ENCODE measurements at places on chromosomes 4 and X.

- no peak for DNase-seq
These were observed 997 bp downstream of the NKX1-1 start for GRCh38 chr4:1405254-1405635.

DNA sequence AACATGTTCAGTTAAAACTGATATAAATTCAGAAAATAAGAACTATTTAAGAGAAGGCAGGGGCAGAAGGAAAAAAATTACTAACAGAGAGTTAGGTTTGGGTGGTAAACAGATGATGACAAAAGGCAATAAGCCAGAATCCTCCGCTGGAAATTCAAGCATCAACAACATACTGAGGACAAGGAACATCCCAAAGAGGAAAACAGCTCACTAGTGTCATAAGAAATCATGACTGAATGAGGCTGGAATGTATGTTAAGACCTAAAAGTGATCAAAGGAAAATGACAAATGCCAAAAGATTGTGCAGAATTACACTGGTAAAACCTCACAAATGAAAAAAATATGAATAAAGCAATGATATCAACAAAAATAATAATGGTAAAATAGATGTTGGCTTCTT lies 88.4 kb downstream of the WDFY3 start:
- DNase-seq, result no peak

DNA sequence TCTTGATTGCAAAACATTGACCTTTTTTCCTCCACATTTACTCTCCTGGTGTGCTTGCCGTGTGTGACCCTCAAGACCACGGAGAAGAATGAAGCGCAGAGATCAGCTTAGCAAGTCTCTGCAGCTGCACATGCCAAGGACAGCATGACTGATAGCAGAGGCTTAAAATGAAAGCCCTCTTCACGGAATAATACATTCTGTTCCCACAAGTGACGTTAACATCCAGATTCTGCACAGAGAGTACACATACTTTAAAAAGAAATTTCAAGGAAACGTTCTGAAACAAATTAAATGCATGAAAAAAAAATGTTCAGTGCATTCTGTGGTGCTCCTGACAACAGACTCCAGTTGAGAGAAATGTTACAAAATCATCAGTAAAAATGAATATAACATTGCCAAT lies 60.9 kb downstream of the SLC7A11 start:
- DNase-seq, result no peak

- DNase-seq, result peak; percentile 13
These were observed 146.2 kb upstream of the JADE1 start for GRCh38 chr4:128663325-128663724.

DNA sequence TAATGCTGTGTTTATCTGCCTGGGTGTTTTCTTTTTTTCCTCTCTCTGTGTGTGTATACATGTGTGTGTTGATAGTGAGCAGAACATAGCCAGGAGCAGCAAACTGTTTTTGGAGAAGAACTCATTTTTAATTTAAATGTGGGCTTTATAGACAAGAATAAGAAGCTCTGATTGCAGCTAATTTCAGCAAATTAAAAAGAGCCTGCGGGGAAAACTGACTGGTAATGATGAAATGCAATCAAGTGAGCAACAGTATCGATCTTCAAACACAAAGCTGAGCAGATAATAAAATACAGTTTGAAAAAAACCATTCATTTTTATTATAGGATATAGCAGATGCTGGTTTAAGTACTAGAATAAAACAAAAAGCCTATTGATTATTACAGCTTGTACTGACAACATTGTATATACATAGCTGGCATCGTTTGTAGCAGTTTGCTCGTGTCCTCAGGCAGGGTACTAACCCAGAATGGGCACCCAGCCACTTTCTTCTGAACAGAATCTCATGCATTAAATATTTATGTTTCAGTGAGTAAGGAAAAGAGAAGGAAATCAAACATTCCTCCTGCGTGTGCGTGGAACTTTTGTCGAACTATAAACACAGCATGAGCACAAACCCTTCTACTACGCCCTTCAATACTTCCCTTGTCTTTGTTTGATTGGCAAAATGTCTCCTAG lies 73.5 kb upstream of the ZFP42 start:
- no peak for DNase-seq

DNA sequence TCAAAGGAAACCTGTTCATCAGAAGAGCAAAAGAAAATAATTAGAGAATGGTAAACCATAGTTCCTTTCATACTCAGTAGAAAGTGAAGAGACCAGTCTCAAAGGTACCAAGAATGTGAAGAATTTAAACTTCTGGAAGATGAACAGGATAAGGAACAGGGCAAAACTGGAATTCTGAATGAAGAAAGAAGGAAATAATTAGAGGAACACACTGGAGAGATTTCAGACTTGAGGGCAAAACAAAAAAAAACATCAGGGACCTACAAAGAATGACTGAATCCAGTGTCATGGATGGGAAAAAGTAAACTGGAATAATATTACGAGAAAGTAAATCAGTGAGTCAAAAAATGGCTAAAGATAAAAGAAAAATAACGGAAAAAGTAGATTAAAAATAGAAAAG lies 245.6 kb upstream of the NEIL3 start:
- DNase-seq, result no peak

DNA sequence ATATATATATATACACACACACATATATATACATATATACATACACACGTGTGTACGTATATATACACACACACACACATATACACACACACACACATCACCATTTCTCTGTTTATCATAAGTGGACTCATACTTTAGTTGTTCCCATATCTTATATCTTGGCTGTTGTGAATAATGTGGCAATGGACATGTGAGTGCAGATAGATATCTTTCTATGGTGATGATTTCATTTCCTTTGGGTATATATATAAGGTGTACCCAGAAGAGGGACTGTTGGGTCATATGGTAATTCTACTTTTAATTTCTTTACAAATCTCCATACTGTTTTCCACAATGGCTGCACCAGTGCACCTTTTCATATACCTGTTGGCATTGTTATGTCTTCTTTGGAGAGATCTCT lies 105.9 kb downstream of the LARP1B start:
- DNase-seq, result no peak

DNA sequence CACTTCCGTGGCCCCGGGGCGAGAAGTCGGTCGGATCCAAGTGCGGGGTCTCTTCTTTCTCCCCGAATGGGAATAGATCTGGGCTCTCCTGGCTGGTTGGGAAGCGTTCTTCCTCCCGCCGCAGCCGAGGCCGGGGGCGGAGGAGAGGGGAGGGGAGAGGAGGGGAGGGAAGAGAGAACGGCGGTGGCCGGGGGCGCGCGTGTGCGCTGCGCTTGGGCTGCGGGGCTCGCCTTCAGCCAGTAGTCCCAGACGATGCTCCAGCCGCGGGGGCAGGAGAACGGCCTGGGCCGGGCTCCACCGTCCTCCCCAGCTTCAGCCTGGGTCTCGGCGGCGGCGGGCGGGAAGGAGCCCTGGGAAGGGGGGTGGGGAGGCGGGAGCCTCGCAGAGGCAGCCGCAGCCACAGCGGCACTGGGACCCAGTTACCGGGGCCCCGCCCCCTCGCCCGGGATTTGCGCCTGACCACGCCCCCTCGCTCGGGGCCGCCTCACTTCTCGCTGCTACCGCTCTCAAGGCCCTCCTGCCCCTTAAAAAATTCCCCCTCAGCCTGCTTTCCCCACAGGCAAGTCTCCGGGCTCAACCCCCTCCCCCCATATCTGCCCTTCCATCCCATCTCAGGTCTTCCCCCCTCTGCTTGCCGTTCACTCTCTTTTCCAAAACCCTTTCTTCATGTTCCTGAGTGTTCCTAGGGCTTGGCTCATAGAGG lies at the start of gene FGD1:
Gene FGD1 (minus strand): TSS at position 421 of the 703 bp plus-strand sequence. CDS start 802 bp downstream, outside the sequence.
- DNase-seq, result peak; percentile 17

DNA sequence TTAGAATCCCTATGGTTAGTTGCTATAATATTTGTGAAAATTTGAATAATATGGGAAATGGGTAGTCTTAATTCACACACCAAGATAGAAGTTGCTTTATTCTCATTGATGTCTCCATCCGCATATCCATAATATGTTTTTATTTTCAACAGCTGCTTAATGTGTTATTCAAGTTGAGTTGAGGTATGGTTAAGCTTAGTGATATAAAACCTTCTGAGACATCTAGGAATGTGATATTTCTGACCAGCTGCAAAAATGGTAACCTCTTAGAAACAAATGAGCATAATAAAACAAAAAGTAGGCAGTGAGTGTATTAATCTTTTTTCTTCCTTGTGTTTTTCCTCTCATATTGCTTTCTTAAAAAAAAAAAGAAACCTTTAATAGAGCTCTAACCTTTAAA lies 172.9 kb downstream of the TENM3 start:
- no peak for DNase-seq

GRCh38 chrX:71282514-71283402 lies 677 bp upstream of the NONO start:
- DNase-seq, result no peak

DNA sequence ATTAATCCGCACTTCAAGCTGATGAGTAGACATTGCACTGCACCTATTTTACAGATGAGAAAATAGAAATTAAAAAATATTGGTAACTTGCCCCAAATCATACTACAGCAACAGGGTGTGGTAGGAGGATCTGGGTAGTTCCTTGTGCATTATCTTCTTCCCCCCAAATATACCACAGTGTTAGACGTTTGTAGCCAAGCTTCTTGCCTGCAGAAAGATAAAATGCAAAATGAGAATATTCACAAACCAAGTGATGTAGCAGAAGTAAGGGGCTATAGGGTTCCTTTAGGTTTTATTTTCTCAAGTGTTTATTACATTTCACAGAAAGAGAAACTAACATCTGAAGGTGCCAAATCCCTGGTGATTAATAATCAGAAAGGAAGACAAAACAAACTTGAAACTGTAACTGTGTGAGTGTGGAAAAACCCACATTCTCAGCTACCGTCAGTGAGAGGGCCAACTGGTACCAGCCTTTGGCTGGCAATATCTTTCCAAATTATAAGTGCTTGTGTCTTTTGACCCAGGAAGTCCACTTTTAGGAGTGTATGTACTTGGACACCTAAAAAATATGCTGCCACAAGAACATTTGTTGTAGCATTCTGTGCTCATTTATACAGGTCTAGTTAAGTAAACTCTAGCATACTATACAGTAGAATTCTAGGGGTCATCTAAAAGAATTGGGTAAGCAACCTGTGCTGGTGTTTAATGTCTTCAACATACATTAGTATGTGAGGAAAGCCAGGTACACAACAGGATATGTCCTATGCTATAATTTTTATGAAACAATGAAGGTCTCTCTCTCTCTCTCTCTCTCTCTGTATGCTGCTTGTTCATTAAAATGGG lies 6.7 kb upstream of the CD38 start:
- peak; percentile 40 for DNase-seq

GRCh38 chr4:183158062-183158461 lies 59.0 kb downstream of the WWC2 start:
- DNase-seq, result no peak

GRCh38 chr4:65798498-65799127 lies 128.3 kb upstream of the EPHA5 start:
- no peak for DNase-seq

- peak; percentile 26 for DNase-seq
These were observed 120.7 kb upstream of the TRIM2 start for GRCh38 chr4:153083447-153083947.

GRCh38 chrX:111348429-111348828 lies 63.6 kb downstream of the DCX start:
- DNase-seq, result no peak

- no peak for DNase-seq
These were observed 46.4 kb downstream of the GAB1 start for GRCh38 chr4:143383005-143383574.

All from GM06990 (cell line).